H9 (cell line): ENCODE measurements at places on chromosomes 1 and 21. TPM values are rescaled to one million over a fixed set of nuclear protein-coding genes. Genes with fewer than 3 reads are reported as not detected.
A peak's percentile ranks its signal among the peaks of the same experiment; 100 is the strongest.

The ATP6V1G3 gene
- total RNA-seq, result not detected in 2 replicates

The TNNI3K gene
- not detected in 2 replicates for total RNA-seq

The AQP10 gene
- total RNA-seq, result not detected in 2 replicates

- no peak for DNase-seq
Observed at GRCh38 chr1:19457607-19458006, 27.7 kb downstream of the CAPZB start.

GRCh38 chr1:37151789-37152188 lies 117.5 kb upstream of the GRIK3 start:
- no peak for DNase-seq

- DNase-seq, result no peak
Observed at GRCh38 chr1:227942716-227943261, 4.9 kb downstream of the WNT9A start.

- DNase-seq, result no peak
Observed at GRCh38 chr1:52343979-52344378, 22.0 kb downstream of the CC2D1B start.

DNA sequence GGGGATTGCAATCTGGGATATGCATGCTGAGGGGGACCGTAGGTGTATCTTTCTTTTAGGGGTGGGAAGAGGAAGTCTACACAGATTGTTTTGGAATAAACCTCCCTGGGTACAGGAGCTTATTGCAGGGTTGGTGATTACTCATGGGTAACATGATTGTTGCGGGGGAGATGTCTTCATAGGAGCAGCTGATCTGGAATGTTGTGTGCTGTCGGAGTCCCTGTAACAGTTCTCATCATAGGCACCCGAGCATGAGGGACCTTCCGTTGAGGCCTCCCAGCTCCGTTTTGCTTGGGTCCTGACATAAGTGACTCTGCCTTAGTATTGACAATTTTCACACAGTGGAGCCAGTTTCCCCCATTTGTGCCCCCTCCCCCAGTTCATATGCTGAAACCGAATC lies 4.2 kb upstream of the PRXL2B start:
- DNase-seq, result no peak

DNA sequence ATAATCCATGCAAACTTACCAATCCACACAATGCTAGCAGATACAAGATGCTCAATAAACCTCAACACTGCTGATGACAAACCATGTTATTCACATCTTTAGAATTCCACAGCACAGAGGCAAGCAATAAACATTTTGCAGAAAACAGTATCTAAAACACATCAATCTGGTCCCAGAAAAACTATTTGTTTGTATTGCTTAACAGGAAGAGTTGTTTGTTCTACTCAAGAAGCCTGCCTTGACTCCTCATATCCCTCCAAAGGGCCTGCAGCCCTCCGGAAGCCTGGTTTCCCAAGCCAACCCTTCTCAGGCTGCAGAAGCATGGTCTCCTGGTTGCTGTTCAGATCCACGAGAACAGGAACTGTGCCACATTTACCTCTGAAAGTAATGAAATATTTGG lies 139.7 kb downstream of the RERE start:
- no peak for DNase-seq

GRCh38 chr21:24025101-24025500 lies 1582.2 kb downstream of the MRPL39 start:
- no peak for DNase-seq

GRCh38 chr1:205301205-205301821 lies 20.2 kb downstream of the NUAK2 start:
- peak; percentile 98 for DNase-seq
